AML-193 (cell line): ENCODE measurements at places on chromosomes 6 and 20.

- no peak for DNase-seq
Observed at GRCh38 chr20:30892541-30893345, 364.7 kb upstream of the DEFB115 start.

- DNase-seq: no peak
Observed at GRCh38 chr6:125206389-125206788, 52.8 kb downstream of the TPD52L1 start.

DNA sequence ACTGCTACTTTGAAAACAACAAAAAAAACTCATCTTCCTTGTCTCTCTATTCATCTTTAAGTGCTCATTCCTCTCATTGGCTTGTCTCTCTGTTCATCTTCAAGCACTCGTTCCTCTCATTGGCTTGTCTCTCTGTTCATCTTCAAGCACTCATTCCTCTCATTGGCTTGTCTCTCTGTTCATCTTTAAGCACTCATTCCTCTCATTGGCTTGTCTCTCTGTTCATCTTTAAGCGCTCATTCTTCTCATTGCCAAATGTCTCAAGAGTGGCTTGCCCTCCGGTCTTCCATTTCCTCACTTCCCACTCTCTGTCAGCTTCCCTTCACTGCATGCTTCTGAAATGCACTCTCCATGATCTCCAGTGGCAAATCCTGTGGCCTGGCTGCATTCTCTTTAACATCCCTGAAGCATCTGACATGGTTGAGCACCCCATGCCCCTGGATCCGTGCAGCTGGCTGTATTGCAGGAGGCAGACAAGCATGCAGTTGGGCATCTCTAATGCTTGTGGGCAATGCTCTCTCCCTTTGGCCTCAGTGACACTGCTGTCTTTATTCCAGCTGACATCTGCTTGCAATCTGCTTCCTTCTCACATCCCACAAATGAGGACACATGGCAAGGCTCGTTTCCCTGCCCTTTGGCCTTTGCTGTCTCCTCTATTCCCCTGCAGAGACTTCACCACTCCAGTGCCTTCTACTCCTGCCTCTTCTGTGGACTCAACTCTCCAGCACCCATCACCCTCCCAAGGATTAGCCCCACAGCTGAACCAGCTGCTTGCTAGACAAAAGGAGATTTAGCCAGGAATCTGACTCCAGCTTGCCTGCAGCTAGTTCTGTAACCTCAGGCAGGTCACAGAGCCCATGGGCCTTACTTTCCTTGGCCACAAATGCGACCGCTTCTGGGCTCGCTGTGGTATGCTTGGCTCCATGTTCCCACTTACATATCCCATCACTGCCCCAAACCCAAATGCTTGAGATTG, 143.2 kb upstream of the SNX9 start:
- DNase-seq: no peak

GRCh38 chr20:2162125-2162822, 60.6 kb downstream of the STK35 start:
- DNase-seq: no peak
